ENCODE measurements at places on chromosomes 1 and 21. TPM values are rescaled to one million over a fixed set of nuclear protein-coding genes. Genes with fewer than 3 reads are reported as not detected.

- no peak overlapping the region for H3K4me3 ChIP-seq
- no peak overlapping the region for H3K27ac ChIP-seq
- no peaks in the 10 kb centered on the region for H3K36me3 ChIP-seq
- DNase-seq, result peak; percentile 64
- no peaks in the 10 kb centered on the region for H3K4me1 ChIP-seq
Observed at GRCh38 chr1:15350151-15350550, 59.5 kb upstream of the EFHD2 start.

DNA sequence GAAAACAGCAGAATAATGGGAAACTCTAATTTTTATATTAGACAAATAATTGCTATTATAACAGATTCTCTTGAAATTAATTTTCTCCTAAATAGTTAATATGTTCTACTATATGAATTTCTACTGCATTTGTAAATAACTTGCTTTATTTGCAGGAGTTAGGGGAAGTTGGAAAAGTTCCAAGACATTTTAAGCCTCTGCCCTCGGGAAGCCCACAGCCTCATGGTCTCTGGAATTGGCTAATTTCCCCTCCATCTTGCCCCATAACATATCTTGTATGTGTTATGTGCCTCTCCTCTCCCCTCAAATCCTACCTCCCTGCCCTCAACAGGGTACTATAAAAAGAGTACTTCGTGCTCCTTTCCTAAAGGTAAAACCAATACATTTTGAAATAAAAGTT lies 271.4 kb upstream of the NR5A2 start:
- H3K4me1 ChIP-seq, result no peaks in the 10 kb centered on the region
- no peaks in the 10 kb centered on the region for H3K27me3 ChIP-seq
- H3K36me3 ChIP-seq, result no peaks in the 10 kb centered on the region
- no peak overlapping the region for H3K27ac ChIP-seq

DNA sequence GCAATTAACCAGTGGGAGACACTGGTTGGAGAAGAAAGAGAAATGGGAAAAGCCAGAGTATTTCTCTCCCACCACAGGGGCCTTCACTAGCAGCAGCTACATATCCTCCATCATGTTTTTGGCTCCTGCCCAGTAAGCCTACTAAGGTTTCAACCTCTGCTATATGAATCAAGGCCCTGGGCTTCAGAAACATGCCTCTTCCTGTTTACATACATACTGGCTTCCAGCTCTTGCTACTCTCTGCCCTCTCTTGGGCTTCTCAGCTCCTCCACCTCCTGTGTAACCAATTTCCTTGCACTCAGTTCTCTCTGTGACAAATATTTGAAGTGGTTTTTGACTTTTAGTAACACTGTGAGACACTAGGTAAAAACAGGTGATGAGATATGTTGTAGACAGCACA lies 80.8 kb downstream of the LRRC7 start:
- H3K4me3 ChIP-seq, result no peak overlapping the region
- no peaks in the 10 kb centered on the region for H3K4me1 ChIP-seq
- DNase-seq, result no peak
- H3K36me3 ChIP-seq, result no peaks in the 10 kb centered on the region
- no peaks in the 10 kb centered on the region for H3K27me3 ChIP-seq

DNA sequence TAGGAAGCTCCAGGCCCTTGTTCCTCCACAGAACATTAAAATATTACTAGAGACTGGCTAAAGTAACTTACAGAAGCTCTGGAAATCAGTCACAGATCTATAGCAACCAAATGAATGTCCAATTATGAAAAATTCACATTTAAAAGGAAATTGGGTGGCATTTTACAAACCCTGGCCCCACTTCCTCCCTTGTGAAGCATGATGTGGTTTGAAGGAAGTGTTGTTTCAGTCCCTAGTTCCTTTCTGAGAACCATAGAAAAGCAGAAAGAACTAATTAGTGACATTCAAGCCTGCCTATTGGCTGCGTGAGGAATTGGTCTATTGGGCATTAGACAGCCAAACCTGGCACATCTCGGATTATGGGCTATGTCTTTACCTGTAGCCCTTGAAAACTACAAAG lies 649.7 kb upstream of the NEGR1 start:
- DNase-seq, result no peak
- H3K4me1 ChIP-seq, result no peaks in the 10 kb centered on the region
- no peak overlapping the region for H3K27ac ChIP-seq
- H3K4me3 ChIP-seq, result no peak overlapping the region

DNA sequence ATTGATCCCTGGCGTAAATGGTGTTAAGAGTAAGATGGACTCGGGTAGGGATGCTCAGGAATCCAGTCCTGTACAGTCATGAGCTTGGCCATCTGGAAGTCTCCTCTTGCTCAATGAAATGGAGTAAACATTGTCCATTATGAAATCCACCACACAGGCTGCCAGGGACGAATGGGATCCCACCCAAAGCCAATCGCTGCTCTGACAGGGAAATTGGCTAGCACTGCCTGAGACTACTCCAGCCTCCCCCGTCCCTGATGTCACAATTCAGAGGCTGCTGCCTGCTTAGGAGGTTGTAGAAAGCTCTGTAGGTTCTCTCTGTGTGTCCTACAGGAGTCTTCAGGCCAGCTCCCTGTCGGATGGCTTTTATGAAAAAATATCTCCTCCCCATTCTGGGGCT lies at the start of gene HSD11B1:
Gene HSD11B1, plus strand, starts transcription at position 263 of the 400 bp plus-strand sequence. Its CDS starts 97 bp downstream, at position 360.
- peaks cover 6% of the 10 kb centered on the region for H3K4me1 ChIP-seq
- no peaks in the 10 kb centered on the region for H3K36me3 ChIP-seq
- H3K4me3 ChIP-seq, result no peak within 1 kb of the TSS
- no peaks in the 10 kb centered on the region for H3K27me3 ChIP-seq
- H3K27ac ChIP-seq, result no peak within 1 kb of the TSS

GRCh38 chr1:163093169-163093568 lies 24.0 kb downstream of the RGS4 start:
- H3K27me3 ChIP-seq, result no peaks in the 10 kb centered on the region
- H3K27ac ChIP-seq, result no peak overlapping the region
- DNase-seq, result no peak
- no peak overlapping the region for H3K4me3 ChIP-seq
- H3K36me3 ChIP-seq, result no peaks in the 10 kb centered on the region
- H3K4me1 ChIP-seq, result no peaks in the 10 kb centered on the region

- H3K36me3 ChIP-seq, result no peaks in the 10 kb centered on the region
- no peaks in the 10 kb centered on the region for H3K27me3 ChIP-seq
- DNase-seq, result peak; percentile 74
- H3K4me1 ChIP-seq, result peaks cover 22% of the 10 kb centered on the region
- H3K4me3 ChIP-seq, result peak overlapping the region; percentile 62
Observed at GRCh38 chr1:1891349-1892078, 627 bp upstream of the GNB1 start.

DNA sequence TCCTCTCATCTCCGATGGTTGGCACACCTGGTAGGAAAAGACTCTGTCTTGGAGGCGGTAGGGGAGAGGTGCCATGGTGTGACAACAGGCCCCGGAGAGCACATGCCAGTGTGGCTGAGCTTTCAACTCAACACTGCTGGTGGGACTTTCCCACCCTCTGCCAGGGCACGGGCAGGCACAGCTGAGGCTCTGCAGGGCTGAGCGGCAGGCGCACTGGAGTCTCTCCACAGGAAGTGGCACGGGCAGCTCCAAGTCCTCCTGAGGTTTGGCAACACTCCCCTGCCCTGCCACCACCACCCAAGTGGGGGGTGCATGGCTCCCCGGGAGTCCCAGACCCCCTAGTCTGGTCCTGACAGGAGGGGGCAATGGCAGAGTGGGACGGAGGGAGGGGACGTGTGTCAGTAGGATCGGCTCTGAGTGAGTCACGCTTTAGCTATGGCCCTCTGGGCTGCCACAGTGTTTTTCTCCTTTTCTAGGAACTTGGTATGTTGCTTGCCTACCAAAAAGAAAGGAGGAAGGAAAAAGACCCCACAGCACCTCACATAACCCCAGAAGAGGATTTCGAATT lies 27.3 kb upstream of the EVA1B start:
- H3K4me1 ChIP-seq, result peaks cover 23% of the 10 kb centered on the region
- H3K27ac ChIP-seq, result peak overlapping the region; percentile 29
- DNase-seq, result no peak
- peaks cover 42% of the 10 kb centered on the region for H3K36me3 ChIP-seq
- no peak overlapping the region for H3K4me3 ChIP-seq

DNA sequence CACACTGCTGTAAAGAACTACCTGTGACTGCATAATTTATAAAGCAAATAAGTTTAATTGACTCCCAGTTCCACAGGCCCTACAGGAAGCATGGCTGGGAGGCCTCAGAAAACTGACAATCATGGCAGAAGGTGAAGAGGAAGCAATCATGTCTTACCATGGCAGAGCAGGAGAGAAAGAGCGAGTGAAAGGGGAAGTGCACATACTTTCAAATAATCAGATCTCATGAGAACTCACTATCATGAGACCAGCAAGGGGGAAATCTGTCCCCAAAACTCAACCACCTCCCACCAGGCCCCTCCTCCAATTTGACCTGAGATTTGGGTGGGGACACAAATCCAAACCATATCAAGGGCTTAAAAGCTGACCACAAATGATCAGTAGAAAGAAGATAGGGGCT lies 493.2 kb downstream of the PTPRC start:
- H3K27me3 ChIP-seq, result no peaks in the 10 kb centered on the region
- H3K4me1 ChIP-seq, result no peaks in the 10 kb centered on the region
- DNase-seq, result no peak
- H3K36me3 ChIP-seq, result no peaks in the 10 kb centered on the region
- no peak overlapping the region for H3K4me3 ChIP-seq

Gene SGIP1
- total RNA-seq, result 11.2 TPM

Gene LCE3E
- not detected for total RNA-seq

Gene PARP1
- total RNA-seq, result 71.1 TPM

Gene FCRL1
- 5.7 TPM for total RNA-seq

Gene GPR37L1
- 0.13 TPM for total RNA-seq

Gene CNST
- 24.1 TPM for total RNA-seq

Data from kidney (tissue), 22 donors.